ENCODE measurements at places on chromosomes 7 and 10.
A peak's percentile ranks its signal among the peaks of the same experiment; 100 is the strongest.

DNA sequence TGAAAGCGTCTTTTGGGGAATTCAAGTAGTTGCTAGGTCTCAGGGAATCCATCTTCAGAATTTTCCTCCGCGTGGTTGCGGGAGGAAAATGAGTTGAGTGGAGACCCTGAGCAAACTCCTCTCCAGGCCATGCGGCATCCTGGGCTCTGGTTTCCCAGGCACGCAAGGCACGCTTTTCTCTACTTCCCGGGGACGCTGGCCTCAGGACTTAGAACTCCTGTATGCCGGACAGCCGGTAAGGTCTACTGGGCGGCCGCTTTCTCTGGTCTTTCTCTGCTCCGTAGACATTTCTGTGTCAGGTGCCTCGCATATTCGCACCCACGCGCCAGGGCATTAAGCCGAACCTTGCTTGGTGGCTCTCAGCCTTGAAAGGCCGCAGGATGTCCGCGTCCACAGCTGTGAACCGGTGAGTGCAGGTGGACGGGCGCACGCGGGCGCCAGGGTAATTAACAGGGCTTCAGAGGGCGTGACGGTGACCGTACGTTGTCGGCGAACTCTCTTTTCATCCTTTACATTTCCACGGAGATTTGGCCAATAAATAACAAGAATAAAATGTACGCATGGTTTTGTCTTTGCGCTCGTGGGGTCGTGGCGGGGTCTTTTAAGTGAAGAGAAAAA, 992 bp upstream of the RBM20 start:
- no peak for DNase-seq

- peak; percentile 15 for DNase-seq
Measured at GRCh38 chr7:21256310-21256877, 171.5 kb upstream of the SP4 start.

- no peak for DNase-seq
Measured at GRCh38 chr7:44768628-44769371, 20.2 kb downstream of the ZMIZ2 start.

GRCh38 chr7:151862606-151863381, 14.1 kb downstream of the PRKAG2 start:
- DNase-seq: no peak

DNA sequence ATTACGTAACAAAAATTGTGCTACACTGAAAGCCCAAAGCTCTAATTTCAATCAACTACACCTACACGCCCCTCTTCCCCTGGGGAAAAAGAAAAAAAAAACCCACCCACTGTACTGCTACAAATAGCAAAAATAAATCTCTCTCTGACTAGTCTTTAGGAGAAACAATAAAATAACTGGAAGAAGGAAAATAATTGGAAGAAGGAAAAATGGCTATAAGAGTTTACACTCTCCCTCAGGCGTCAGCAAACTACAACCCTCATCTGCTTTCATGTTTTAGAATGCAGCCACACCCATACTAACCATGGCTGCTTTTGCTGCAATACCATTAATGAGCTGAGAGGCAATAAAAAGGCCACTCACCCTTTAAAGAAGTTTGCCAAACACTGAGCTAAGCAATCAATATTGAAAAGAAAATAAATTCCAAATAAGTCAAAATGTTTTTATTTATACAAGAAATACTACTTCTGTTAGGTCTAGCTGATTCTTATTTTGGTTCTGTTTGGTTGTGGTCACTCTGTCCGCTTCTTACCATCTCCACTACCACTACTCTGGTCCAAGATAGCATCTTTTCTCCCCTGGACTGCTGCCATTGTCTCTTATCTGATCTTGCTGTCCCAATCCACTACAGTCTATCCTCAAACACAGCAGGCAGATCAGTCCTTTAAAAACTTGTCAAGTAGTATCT, 3.8 kb downstream of the MINDY3 start:
- no peak for DNase-seq

DNA sequence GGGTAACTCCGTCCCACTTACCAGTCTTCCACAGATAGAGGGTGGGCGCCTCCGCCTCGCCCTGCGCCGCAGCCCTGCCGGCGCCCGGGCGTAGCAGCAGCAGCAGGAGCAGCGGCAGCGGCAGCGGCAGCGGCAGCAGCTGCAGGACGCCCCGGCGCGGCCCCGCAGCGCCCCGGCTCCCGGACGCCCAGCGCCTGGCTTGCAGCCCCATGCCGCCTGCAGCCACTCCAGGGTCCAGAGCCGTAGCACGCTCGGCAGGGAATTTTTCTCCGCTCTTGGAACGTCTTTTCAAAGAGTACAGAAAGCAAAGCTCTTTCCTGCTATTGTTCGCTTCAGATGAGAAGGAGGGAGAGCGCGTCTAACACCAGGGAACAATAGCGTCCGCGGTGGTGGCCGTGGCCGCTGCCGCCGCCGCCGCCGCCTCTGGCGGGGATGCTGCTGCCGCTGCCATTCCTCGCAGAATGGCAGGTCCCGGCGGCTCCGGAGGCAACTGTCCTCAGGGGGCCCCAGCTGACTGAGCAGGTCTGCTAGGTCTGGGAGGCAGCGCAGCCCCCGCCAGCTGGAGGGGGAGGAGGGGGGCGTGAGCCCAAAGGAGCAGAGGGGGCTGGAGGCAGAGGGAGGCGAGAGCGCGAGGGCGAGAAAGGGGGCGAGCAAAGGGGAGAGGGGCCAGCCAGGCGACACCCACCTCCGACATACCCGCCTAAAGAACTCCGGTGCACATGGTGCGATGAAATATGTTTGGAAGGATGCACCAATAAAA, at the start of gene THSD7A:
THSD7A (minus strand) TSS at position 463 of the 760 bp plus-strand sequence; CDS start at position 211, 252 bp downstream.
- DNase-seq: no peak

- no peak for DNase-seq
Measured at GRCh38 chr7:122070834-122071233, 73.2 kb downstream of the AASS start.

DNA sequence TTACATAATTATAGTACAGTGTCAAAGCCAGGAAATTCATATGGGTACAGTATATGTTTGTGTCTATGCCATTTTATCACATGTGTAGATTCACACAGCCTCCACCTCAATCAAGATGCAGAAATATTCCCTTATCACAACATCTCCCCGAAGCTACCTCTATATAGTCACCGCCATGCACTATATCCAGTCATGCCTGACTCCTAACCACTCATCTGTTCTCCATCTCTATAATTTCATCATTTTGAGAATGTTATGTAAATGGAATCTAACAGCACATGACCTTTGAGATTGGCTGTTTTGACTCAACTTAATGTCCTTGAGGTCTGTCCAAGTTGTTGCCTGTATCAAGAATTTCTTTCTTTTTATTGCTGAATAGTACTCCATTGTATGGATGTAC, 22.3 kb upstream of the SLC25A13 start:
- no peak for DNase-seq

GRCh38 chr7:81865754-81866153, 95.9 kb upstream of the HGF start:
- DNase-seq: no peak

- DNase-seq: peak; percentile 95
Measured at GRCh38 chr10:15168786-15169554, 477 bp upstream of the NMT2 start.

DNA sequence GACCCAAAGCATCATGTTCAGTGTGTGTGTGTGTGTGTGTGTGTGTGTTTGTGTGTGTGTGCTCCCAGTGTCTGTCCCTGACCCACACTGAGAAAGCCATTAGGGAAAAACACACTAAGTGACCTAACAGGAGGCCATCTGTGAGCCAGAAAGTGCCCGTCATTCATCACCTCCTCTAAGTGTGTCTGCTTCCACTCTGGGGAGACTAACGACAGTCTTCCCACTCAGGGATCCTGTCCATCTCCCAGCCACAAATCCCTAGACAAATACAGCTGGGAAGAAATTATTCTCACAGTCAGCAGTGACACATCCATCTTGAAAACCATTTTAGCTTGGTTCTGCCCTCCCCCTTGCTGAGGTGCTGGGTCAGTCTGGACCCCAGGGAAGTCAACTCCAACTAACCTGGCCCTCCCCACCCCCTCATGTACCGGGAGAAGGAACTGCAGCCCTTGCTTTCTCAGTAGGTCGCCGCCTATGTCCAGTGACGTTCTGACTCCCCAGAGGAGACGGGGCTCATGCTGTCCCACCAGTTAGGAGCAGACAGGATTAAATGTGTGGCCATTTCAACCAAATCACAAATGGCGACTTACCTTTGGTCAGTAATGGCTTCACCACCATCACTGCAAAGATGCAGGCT, 296.5 kb upstream of the ZNF32 start:
- DNase-seq: no peak

- no peak for DNase-seq
Measured at GRCh38 chr7:24905996-24906770, 73.8 kb downstream of the OSBPL3 start.
